ENCODE measurements at places on chromosomes 4 and X.

DNA sequence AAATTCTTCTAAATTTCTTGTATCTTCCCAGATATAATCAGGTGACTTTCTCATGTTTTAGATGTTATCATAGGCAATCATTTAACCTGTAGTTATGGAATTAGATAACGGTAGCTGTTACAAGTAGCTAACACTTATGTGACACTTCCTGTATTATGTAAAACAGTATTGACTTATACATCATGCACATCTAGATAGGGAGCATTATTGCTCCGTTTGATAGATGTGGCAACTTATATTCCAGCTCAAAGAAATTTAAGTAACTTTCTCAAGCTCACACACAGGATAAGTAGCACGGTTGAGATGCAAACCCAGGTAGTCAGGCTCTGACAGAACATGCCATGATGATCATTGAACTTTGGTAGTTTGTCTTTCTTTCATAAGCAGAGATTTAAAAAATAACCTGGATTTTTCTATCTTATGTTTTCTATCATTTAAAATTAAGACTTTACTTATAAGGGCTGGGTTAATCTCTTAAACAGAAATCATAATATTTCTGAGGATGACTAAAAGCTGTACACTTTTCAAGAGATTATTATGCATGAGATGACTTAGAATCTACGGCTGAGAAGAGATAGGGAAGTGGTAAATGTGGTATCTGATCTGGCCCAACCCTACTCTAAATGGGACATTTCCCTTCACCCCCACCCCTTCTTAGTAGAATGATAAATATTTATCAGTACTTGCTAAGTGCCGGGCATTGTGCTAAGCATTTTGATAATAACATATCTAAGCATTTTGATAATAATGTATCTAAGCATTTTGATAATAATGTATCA lies 69.1 kb upstream of the HPGD start:
- DNase-seq = no peak

DNA sequence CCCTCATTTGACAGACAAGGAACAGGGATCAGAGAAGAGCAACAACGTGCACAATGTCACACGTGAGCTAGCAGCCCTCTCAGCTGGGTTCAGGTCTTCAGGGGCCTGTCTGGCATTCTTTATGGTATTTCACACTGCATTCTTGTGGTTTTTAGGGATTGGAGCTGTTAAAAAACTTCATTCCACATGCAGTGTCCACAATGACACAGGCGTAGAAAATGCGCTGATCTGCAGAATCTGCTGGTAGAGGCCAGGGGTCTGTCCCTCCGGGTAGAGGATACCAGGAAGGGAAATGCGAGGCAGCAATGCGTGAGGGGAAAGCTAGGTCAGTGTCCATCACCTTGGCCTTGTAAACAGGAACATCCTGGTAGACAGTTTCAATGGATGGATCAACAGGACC lies 36.6 kb downstream of the MAP7D3 start:
- no peak for DNase-seq

- DNase-seq = no peak
Measured at GRCh38 chr4:88793475-88793874, 95.8 kb upstream of the NAP1L5 start.

GRCh38 chr4:2263926-2264321 lies 2.0 kb upstream of the MXD4 start:
- DNase-seq = no peak

GRCh38 chrX:25015486-25016360 lies at the start of gene ARX:
ARX (minus strand) TSS chrX:25015965; CDS start chrX:25015737, 228 bp downstream.
- DNase-seq = no peak

- no peak for DNase-seq
Measured at GRCh38 chrX:38142610-38143009, 78.1 kb downstream of the SRPX start.

All from activated T-helper 1 cell treated with Interleukin-2 at 50 U/mL for 16 hours (primary cell).